ENCODE measurements at places on chromosomes 7 and 10.

- no peak for DNase-seq
Measured at GRCh38 chr7:4013793-4014192, 668.3 kb upstream of the FOXK1 start.

DNA sequence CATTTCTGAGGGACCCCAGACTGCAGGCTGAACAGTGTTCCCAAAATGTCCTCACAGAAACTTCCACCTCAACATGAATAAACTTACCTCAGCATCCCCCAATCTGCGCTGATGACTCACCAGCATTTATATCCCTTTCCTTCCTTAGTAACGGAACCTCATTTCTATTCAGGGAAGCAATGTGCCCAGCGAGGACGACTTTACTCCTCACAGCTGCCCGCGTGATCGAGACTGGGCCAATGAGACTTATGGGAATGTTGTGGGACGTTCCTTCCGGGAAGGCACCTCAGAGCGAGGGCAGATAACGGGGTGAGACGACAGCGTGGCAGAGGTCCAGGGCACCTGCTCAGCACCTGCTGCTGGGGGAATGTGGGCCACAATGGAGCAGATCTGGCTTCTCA lies 73.1 kb upstream of the CAMK2B start:
- no peak for DNase-seq

- DNase-seq: no peak
Measured at GRCh38 chr7:157976406-157976805, 611.2 kb downstream of the PTPRN2 start.

DNA sequence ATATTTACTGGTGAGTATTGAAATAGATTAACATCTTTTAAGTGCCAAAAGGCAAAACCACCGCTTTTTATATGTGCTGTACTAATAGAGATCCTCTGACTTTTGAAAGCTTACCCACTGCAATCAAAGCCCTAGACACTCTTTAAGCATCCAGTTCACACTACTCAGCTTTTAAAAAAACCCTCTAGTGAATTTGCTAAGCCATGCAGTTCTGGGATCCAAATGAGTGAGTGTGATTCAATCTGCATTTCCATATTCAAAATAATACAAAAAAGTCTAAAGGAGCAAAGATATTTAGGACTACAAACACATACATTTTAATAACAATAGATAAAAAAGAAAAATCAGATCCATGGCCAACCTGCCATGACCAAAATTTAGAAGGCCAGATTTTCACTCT lies 288.2 kb downstream of the MAGI2 start:
- DNase-seq: no peak

- DNase-seq: no peak
Measured at GRCh38 chr10:97687785-97688781, 1.0 kb upstream of the AVPI1 start.

DNA sequence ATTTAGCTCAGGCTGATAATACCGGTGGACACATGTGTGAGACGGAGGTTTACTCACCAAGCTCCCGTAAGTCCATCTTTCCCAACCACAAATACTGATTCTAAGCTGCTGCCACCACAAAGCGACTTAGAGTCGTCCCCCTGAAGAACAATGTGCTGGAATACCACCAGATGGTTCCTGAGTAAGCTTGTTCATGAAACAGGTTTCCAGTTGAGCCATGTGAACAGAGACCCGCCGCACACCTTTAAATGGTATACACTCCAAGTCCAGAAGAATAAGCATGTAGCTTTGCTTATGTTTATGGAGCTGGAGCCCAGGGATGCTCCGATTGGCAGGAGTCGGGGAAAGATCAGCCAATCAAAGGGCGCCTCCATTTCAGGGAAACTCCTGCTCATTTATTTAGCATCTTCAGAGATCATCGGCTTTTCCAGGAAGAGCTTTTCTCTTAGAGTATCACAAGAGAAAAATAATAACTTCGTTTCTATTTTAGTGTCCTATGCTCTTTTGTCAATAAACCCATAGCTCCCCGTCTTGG lies 261.6 kb upstream of the AOAH start:
- DNase-seq: no peak

- no peak for DNase-seq
Measured at GRCh38 chr7:35249537-35249907, 4.4 kb downstream of the TBX20 start.

DNA sequence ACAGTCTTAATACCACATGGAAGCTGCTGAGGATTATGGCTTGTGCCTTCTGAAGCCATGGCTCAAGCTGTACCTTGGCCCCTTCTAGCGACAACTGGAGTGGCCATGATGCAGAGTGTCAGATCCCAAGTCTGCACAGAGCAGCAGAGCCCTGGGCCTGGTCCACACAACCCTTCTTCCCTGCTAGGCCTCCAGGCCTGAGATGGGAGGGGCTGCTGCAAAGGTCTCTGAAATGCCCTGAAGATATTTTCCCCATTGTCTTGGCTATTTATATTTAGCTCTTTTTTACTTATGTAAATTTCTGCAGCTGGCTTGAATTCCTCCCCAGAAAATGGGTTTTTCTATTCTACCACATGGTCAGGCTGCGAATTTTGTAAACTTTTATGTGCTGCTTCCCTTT lies 804.6 kb upstream of the ZWINT start:
- no peak for DNase-seq

DNA sequence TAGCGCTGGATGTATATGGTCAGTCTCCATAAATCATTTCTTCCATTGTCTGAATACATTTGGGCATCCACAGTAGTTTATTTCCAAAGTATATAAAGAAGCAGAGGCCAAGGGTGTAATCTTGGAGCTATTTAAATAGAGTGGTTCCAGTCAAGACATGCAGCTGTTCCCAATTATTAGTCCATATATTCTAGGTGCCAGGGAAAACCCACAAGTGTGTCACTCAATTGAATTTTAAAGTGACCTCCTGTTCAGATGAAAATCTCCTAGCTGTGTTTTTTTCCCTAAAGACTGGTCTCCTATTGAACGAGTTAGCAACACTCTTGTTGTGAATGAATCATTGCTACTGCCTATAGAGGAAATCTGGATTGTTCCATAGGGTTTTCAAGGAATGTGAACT lies 260.2 kb upstream of the BMPER start:
- no peak for DNase-seq

- DNase-seq: no peak
Measured at GRCh38 chr10:86705905-86706304, 37.6 kb downstream of the LDB3 start.

DNA sequence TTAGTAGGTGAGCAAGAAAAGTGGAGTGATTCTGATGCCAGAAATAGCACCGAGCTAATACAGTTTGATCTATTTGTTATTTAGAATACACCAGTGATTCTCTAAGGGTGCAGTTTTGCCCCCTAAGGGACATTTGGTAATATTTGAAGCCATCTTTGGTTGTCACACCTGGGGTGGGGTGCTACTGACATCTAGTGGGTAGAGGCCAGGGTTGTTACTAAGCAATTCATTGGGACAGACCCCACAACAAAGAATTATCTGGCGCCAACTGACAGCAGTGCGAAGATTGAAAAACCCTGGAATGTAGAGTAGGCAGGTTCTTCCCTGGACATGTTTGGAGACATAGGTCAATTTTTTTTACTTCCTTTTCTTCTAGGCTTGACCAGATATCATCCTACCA lies 14.6 kb downstream of the PALS2 start:
- DNase-seq: peak; percentile 9

DNA sequence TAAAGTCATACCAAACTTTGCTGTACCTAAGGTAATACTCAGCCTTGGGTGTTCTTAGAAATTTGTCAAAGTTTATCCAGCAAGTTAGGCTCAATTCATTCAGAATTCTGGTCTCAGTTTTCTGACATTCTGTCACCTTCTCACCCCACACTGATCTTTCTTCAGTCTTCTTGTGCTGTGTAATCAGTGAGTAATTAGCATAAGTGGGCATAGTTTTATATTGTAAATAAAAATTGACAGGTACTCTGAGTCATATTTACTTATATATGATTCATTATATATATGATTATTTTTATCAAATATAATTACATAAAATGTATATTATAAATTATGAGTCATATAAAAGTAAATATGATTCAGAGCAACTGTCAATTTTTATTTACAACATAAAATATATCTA lies 170.9 kb upstream of the MAGI2 start:
- DNase-seq: no peak

DNA sequence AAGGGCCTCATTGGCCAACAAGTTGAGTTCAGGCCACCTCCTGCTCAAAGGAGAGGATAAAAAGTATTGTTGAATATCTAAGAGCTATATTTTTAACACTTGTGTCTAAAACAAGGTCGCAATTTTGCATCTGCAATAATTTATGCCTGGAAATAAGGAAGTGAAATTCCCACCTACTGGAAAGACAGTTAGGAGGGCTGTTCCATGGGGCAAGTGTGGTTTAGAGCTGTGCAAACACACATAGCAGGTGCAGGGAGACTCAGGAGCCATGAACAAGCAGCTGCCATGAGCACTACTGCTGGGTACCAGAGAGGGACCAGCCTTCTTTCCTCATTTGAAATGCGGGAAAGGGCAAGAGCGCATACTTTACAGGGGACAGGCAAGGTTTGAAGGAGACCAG lies 35.5 kb upstream of the IKZF1 start:
- no peak for DNase-seq

GRCh38 chr7:625376-625971 lies 101.0 kb upstream of the DNAAF5 start:
- no peak for DNase-seq

GRCh38 chr7:139457153-139457946 lies 26.1 kb downstream of the KLRG2 start:
- no peak for DNase-seq

- DNase-seq: no peak
Measured at GRCh38 chr10:48517911-48518811, 86.7 kb downstream of the ARHGAP22 start.

- no peak for DNase-seq
Measured at GRCh38 chr7:31563951-31564350, 50.1 kb downstream of the ITPRID1 start.

DNA sequence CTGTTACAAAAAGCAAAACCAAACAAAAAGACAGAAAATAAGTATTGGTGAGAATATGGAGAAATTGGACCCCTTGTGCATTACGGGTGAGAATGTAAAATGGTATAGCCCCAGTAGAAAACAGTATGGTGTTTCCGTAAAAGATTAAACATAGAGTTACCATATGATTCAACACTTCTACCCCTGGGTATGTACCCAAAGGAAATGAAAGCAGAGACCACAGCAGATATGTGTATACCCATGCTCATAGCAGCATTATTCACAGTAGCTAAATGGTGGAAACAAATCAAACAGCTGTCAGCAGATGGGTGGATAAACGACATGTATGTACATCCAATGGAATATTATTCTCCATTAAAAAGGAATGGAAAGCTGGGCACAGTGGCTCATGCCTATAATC lies 42.4 kb downstream of the STARD3NL start:
- no peak for DNase-seq

DNA sequence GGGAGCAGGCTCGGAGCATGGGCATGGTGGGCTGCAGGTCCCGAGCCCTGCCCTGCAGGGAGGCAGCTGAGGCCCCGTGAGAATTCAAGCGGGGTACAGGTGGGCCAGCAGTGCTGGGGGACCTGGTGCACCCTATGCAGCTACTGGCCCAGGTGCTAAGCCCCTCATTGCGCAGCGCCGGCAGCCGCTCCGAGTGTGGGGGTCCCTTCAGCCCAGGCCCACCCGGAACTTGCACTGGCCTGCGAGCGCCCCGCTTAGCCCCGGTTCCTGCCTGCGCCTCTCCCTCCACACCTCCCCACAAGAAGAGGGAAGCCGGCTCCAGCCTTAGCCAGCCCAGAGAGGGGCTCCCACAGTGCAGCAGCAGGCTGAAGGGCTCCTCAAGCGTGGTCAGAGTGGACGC lies 250.7 kb downstream of the CRPPA start:
- DNase-seq: no peak

DNA sequence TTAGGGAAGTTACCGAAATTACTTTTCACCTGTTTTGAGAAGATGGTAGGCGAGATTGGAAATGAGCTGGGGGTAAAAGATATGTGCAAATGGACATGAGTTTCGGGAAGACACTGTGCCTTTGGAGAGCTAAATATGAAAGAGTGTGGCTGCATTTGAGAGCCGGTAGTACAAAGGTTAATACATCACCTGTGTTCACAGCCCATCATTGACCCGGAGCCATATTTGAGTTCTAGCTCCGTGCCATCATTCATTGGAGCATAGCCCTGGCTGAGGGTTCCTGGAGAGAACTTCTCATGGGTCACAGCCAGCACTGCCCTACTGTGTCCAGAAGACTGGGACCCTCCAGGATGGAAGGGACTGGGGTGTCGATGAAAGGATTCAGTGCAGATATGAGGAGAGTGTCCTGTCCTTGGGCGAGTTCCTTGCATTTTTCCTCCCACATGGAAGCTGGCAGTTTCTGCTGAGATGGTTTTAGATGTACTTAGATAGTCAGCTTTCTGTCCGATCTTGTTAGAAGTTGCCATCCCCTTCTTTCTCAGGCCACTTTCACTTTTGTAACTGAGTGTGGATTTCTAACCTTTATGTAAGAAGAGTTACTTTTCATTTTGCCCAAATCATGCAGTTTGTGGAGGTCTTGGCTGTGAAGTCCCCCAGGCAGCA lies 138.8 kb downstream of the JCAD start:
- no peak for DNase-seq

- DNase-seq: peak; percentile 42
Measured at GRCh38 chr10:22252224-22252800, 34.5 kb upstream of the EBLN1 start.

- DNase-seq: no peak
Measured at GRCh38 chr10:51935341-51935740, 235.9 kb upstream of the CSTF2T start.

DNA sequence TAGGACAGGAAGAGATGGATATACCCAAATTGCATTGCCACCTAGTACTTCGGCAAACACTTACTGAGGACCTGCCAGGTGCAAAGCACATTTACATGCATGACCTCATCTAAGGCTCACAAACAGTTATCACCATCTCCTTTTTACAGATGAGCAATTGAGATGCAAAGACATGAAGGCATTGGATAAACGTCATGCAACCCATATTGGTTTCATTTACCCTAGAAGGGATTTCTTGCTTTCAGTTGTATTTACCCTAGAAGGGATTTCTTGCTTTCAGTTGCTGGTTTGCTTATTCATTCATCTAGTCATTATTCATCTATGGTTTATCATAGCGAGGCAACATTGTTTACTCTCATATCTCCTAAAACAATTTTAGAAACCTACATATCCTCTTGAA lies 52.2 kb downstream of the STEAP1B start:
- no peak for DNase-seq

GRCh38 chr7:55425141-55425752 lies 60.1 kb downstream of the LANCL2 start:
- DNase-seq: no peak

DNA sequence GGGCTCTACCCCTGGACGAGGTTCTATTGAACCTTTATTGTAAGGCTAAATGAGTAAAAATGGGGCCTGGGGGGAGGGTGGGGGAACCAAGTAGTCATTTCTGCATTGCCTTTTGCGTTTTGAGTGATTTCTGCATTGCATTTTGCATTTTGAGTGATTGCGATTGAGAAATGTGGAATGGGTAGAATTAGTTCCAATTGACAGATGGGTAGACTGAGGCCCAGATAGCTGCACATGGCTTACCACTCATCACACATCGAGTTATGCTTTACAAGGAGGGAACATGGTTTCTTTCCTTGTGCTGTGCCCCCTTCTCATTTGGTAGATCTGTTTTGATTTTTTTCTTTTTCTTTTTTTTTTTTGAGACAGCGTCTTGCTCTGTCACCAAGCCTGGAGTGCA lies 858.7 kb downstream of the TYW1 start:
- no peak for DNase-seq

GRCh38 chr7:29556405-29557195 lies 7.0 kb upstream of the PRR15 start:
- no peak for DNase-seq

GRCh38 chr10:47090042-47090441 lies 178.8 kb downstream of the PTPN20 start:
- DNase-seq: no peak
